ENCODE measurements at places on chromosomes 12 and 14.

GRCh38 chr14:25233613-25234012, 183.7 kb upstream of the STXBP6 start:
- DNase-seq: no peak

GRCh38 chr14:86712176-86712575, 1182.2 kb downstream of the FLRT2 start:
- DNase-seq: no peak

DNA sequence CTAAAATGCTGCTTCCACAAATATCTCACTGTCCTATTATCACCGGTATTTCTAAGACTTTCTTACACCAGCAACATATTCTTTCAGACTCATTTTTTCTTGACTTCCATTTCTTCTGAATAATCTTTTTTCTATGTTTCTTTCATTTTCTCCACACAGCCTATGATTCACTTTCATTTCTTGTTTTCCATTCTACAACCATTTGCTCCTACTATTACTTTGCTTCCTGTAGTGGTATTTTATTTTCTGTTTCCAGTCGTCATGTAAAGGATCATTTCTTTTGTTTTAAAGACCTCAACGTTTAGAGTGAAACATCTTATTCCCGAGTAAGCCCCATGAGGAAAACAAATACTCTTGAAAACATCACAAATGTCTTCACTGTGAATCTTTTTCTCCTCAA, 182.2 kb upstream of the MDGA2 start:
- no peak for DNase-seq

GRCh38 chr14:80764921-80765507, 176.5 kb downstream of the CEP128 start:
- DNase-seq: no peak

DNA sequence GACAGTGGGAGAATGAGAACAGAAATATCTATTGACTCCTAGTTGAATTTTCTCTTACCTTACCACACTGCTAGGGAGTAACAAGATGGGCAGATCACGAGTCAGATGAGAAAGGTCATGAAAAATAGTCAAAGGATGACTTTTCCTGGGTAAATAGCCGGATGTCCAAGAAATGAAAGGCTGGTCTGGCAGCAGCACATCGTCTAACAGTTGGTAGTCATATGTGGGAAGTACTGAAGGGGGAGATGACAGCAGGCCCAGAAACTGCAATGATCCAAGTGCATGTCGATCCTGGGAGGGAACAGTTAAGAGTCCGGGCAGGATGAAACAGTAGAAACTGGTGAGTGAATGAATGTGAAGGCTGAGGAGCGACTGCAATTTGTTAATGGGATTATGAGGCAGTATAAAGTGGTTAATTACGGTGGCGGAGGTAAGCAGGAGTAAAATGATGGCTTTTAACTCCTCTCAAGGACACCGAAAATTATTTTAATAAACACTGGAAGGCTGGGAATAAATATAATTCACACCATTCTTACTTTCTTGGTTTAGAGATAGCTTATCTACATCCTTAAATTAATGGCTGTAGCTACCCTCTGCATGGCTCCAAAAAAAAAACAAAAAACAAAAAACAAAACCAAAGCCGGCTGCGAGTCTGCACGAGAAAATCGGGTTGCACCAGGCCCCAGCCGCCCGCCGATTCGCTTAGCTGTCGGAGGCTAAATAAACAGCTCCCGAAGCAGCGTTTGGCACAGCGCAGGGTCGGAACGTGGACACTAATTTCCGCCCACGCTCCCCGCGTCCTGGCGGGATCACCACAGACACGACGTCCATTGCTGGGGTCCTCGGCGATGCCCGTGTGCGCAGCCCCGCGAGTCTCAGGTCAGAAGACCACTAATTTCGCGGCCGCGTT, 1.0 kb upstream of the ERC1 start:
- peak; percentile 22 for DNase-seq

GRCh38 chr14:98957211-98958047, 314.6 kb downstream of the BCL11B start:
- no peak for DNase-seq

- DNase-seq: no peak
These were observed 24.8 kb upstream of the VPS37B start for GRCh38 chr12:122920687-122921086.

- DNase-seq: no peak
These were observed 6.7 kb downstream of the GLTP start for GRCh38 chr12:109873653-109874052.

DNA sequence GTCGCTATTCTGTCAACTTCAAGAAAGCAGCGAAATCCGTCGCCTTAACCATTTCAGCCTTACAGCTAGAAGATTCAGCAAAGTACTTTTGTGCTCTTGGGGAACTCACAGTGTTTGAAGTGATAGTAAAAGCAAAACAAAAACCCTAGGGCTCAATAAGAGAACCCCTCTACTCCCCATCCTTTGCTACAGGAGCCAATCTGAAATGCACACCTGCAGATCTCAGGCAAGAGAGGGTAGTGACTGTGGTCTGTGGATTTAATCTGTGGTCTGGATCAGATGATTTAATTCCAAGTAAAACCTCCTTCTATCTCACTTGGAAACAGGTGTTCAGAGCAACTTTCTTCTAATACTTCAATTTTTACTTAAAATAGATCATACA, 422.9 kb upstream of the OR4E1 start:
- DNase-seq: no peak

GRCh38 chr12:27064397-27065342, 17.7 kb downstream of the C12orf71 start:
- no peak for DNase-seq

DNA sequence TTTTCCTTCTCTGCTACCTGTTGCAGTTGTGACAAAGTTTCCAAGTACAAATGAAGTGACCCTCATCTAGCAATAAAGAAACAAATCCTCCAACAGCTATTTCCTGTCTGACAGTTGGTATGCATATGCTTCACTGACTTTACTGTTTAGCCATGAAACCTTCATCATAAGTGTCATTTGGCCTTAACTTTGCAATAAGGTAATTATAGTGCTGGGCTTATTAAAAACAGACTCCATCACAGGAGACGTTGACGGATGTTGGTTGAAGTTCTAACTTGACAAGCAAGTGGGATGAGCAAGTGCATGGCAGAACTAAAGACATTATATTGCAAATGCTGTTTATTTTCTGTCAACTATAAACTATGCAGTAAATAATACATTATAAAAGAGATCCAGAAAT, 425.2 kb downstream of the RPS29 start:
- DNase-seq: no peak

DNA sequence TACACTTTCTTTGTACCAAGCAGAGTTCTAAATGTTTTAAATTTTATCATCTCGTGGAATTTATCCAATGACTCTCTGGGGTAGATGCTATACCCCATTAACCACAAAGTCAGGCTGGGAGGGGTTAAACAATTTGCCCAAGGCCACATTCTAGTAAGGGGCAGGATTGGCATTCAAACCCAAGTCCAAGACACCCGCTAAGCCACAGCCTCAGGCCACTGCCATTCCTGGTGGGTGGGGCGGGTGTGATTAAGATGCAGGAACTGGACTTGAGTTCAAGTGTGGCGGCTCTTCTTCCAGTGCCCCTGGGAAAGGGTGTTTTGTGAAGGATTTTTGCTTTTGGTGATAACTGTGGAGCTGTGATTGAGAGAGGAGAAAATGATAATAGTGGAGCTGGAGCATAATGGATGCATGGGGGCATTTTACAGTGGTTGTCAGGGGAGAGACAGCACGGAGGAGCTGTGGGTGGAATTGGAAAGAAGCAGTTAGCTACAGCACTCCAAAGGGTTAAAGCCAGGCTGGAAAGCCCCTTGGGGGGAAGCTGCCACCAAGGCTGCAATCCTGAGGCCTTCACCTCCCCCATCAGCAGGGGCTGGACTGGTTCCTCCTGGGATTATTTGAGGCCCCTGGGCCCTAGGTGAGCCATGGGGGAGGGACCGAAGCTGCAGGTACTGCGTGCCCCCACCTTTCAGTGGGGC, 1.0 kb upstream of the VRTN start:
- no peak for DNase-seq

GRCh38 chr12:91985002-91985787, 160.5 kb downstream of the BTG1 start:
- no peak for DNase-seq

DNA sequence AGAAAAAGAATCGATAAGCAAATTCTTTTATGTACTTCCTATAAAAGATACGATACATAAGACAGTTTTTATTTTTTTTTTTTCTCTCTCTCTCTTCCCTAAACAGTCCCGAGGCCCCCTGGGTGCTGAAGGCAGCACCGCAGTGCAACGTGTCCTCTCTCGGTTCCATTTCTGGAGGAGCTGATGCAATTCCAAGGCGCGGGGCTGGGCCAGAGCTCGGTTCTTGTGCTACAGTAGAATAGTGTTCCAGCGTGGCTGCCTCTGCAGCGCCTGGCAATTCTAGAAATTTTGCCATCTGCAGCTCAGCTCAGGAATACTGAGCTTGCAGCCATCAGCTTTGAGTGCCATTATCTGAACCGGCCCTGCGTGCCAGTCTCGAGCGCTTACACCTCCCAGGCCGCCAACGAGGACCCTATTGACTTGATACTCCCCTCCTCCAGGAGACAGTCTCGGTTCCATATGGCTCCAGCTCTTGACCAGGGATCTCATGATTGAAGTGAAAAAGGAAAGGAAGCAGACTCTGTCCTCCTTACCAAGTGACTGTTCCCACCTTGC, 630 bp downstream of the ALDH1L2 start:
- no peak for DNase-seq

GRCh38 chr14:58444627-58445026, 17.1 kb downstream of the KIAA0586 start:
- no peak for DNase-seq

- DNase-seq: no peak
These were observed 170.6 kb upstream of the CCDC196 start for GRCh38 chr14:66315548-66315947.

GRCh38 chr14:106622200-106622745, 1095.9 kb downstream of the TMEM121 start:
- peak; percentile 19 for DNase-seq

GRCh38 chr14:62667421-62667914, 377.8 kb downstream of the KCNH5 start:
- no peak for DNase-seq

GRCh38 chr14:22646570-22647254, 2.6 kb upstream of the OR6J1 start:
- no peak for DNase-seq

GRCh38 chr14:105317546-105317945, 3.0 kb downstream of the PACS2 start:
- no peak for DNase-seq

- DNase-seq: no peak
These were observed 118.1 kb upstream of the OR4E1 start for GRCh38 chr14:21791749-21792148.

DNA sequence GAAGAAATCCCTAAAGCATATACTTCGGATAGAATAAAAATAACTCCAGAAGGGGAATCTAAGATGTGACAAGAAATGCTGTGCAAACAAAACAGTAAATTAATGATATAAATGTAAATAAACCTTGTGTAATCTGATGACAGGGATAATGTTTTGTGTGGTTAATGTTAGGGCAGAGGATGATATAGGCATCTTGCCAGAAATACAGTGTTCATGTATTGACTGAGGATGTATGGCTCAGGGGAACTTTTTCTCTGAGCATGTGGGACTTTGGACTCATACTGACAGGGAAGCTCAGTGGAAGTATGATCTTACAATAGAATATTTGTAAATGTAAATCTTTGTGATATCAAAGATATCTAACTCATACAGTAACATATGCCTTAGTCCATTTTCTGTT, 420.2 kb downstream of the TMTC2 start:
- DNase-seq: no peak

DNA sequence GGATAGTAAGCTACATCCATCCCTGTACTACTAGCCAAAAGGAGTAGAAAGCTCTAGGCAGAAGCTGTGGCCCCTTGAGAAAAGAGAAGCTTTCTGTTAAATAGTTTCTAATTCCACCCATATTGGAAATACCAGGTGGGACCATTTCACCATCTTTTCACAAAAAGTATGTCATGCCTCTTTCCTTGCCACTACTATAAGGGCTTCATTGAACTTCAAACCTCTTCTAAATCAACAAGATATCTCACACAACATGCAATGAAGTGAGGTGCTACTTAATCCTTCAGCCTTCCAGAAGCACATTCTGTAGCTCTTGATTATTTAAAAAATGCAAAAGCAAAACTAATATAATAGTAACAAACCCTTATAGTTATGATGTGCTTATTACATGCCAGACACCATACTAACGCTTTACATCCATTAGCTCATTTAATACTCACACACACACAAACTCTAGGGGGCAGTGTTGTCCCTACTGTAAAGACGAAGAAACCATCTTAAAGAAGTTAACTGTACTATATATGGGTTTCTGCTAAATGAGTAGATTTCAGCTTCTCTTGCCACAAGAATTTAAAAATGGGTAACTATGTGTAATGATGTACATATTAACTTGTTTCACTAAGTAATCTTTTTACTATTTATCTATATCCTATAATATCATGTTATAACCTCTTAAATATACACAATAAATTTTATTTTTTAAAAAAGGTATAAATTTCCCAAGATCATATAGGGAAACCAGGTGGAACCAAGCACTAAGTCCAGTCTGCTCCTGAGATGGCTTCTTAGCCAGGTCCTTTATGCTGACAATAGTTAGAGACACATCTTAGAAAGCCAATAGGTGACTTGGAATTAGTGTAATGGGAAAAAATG, 124.4 kb downstream of the RPS29 start:
- no peak for DNase-seq

DNA sequence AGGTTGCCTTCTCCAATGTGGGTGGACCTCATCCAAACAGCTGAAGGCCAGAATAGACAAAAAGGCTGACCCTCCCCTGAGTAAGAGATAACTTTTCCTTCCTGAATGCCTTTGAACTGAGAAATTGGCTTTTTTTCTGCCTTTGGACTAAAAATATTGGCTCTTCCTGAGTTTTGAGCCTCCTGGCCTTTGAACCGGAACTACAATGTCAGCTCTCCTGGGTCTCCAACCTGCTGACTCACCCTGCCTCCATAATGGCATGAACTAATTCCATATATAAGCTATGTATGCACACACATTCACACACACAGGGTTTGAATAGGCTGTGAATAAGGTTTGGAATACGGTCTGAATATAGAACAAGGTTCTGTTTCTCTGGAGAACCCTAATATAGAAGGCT, 39.7 kb upstream of the TMEM260 start:
- DNase-seq: no peak

GRCh38 chr14:63860146-63860545, 7.3 kb downstream of the SYNE2 start:
- no peak for DNase-seq

- peak; percentile 69 for DNase-seq
These were observed 2.6 kb upstream of the P3H3 start for GRCh38 chr12:6825398-6826124.

GRCh38 chr12:120933786-120934185, 29.6 kb upstream of the SPPL3 start:
- no peak for DNase-seq

DNA sequence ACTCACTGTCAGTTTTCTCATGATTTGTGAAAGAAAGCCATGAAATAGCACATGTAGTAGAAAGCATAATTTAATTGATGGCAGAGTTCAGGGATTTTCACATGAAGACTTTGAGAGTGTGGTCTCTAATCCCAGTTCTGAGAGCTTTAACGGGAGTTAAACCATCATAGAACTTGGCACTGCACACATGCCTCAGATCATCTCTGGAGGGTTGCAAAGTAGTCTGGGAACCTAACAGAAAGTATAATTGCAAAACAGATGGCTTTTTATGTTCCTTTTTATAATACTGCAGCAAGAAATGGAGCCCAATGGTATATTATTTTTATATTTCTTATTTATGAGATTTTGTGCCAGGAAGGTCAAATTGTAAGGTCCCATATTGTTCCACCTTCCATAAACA, 77.9 kb downstream of the BHLHE41 start:
- DNase-seq: no peak

GRCh38 chr12:48601013-48601756, 31.3 kb upstream of the LALBA start:
- no peak for DNase-seq

GRCh38 chr12:128662101-128662500, 161.7 kb downstream of the SLC15A4 start:
- no peak for DNase-seq

Data from activated effector memory CD4-positive, alpha-beta T cell treated with Interleukin-2 at 50 U/mL for 16 hours (primary cell).